Epithelial cell of proximal tubule (primary cell): ENCODE measurements at places on chromosomes 5 and 9. TPM values are rescaled to one million over a fixed set of nuclear protein-coding genes. Genes with fewer than 3 reads are reported as not detected.

Gene C9orf50
- 0.69 TPM in 1 of 2 replicates, not detected in the other for total RNA-seq

DNA sequence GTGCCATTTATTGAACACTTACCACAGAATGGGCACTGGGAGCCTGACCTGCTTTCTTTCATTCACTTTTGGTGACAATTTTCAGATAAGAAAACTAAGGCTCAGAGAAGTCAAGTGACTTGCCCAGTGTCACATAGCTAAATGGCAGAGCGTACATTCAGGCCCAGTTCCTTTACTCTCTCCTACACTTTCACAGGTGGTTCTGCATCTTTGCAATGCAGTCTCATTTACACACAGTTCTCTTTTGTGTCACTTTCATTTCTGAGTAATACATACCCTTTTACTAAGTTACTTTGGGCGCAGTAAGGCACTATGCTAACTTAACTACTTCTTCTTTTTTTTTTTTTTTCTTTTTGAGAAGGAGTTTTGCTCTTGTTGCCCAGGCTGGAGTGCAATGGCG, 8.3 kb downstream of the NFIL3 start:
- DNase-seq, result no peak

DNA sequence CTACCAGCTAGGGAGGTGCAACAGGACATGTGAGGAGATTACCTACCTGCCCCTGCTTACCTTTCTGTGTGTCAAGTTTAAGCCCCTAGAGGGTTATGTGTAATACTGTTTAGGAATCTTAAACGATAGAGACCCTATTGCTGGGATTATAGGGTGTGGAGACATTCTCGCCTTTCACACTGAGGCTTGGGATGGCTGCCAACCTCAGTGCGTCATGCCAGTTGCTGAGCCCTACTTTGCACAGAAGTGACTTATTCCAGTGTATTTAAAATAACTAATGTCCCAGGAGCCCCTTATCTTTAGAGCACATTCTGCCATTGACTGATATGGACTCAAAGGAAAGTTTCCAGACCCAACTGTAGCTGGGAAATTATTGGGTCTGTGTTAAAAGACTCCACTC, 76.6 kb upstream of the XPA start:
- DNase-seq, result no peak

- DNase-seq, result no peak
These were observed 12.3 kb downstream of the CCNH start for GRCh38 chr5:87400305-87400899.

DNA sequence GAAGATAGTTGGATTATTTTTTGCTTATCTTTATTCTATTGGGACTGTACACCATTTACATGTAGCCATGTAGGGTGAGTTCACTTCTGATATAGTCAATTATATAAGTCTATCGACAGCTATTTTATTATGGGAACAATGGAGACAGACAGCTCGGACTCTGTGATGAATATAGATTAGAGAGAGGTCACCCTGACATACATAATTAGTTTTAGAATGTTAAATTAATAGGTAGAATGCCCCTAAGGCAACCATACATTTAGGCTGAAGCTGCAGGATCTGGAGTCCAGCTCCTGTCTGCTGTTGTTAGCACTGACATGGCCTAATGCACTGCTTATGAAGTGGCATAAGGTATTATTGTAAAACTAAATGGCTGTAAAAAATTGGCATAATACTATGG, 700.8 kb downstream of the MAT2B start:
- DNase-seq, result no peak
